Head of caudate nucleus (tissue), 42 donors: ENCODE measurements at places on chromosomes 7 and 10.

DNA sequence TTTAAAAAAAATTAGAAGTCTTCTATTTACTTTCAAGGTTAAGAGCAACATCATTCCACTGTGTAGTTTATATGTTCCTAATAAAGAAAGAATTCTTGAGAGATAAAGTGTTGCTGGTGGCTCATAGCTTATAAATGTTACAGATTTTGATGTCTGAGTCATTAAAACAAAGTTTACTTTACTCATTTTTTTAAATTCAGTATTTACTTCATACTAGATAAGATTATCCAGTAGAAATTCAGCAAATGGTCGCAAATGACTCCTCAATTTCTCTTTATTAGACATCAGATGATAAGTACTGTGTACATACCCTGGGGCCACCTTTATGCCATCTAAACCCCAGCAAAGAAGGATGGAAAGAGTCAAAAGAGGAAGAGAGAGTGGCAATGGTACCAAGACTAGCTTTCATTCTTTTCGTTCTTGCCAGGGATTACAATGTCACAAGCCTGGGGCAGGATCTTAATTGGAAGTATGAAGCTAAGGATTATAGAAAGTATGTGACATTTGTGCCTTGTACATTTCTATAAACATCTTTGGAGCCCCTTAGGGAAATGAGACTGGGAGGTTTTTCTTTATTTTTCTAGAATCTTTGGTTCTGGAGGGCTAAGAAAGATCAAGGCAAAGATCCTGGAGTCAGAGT lies 206.1 kb downstream of the CHRM2 start:
- DNase-seq = no peak

DNA sequence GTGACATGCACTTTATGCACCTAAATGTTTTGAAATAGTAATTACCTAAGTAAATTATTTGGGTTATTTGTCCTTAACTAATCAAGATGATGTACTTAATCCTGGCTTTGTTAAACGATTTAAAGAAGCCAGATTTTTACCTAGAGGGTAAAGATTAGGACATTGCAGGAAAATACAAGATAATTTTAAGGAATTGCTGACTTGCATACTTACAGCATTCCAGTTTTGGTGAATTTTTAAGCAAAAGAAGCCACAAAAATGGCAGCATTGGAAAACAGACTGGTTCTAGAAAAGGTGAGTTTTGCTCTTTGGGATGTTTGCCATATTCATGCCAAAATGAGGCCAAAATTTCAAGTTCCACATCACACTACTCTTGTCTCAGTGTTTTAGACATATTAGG lies 33.4 kb downstream of the BCAP29 start:
- no peak for DNase-seq

GRCh38 chr10:5478694-5479305 lies 20.6 kb downstream of the CALML5 start:
- DNase-seq = no peak

GRCh38 chr7:40436710-40437109 lies 301.9 kb downstream of the SUGCT start:
- no peak for DNase-seq

DNA sequence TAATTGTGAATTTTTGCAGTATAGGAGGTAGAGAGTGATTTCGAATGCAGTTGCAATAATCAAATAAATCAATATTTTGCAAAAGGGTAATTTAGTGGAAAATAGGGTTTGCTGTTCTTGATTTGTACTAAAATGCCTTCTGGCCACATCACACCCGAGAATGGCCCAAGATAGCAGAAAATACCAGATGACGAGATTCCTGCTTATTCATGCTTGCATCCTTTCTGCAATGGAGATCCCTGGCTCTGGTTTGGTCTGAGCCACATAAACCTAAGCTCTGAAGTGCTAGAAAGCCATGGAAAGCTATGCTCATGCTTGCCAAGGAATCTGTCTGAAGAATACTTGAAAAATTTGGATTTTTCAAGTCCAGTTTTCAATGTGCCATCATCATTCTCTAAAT lies 634.2 kb upstream of the COBL start:
- no peak for DNase-seq

DNA sequence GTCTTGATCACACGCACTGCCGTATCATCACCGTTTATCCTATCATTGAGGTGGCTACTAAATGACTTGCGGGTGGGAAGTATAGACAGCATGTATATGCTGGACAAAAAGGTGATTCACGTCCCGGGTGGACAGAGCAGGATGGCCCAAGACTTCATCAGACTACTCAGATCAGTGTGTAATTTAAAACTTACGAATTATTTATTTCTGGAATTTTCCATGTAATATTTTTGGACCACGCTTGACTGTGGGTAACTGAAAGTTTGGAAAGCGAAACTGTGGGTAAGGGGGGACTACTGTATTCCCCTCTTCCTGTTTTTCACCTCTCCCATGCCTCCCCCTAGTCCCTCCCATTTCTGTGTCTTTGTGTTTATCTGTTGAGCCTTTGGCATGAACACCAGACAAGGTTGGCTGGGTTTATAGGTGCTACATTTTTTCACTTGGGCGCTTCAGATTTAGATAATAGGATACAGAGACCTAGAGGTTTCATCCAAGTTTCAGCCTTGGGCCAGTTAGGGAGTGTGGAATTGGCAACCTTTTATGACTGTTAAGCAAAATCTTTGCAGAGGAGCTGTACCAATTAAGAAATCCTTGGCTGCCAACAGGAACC lies 55.8 kb downstream of the RBM20 start:
- no peak for DNase-seq
